Kidney (tissue), 22 donors: ENCODE measurements at places on chromosomes 16 and 17. TPM values are rescaled to one million over a fixed set of nuclear protein-coding genes. Genes with fewer than 3 reads are reported as not detected.

DNA sequence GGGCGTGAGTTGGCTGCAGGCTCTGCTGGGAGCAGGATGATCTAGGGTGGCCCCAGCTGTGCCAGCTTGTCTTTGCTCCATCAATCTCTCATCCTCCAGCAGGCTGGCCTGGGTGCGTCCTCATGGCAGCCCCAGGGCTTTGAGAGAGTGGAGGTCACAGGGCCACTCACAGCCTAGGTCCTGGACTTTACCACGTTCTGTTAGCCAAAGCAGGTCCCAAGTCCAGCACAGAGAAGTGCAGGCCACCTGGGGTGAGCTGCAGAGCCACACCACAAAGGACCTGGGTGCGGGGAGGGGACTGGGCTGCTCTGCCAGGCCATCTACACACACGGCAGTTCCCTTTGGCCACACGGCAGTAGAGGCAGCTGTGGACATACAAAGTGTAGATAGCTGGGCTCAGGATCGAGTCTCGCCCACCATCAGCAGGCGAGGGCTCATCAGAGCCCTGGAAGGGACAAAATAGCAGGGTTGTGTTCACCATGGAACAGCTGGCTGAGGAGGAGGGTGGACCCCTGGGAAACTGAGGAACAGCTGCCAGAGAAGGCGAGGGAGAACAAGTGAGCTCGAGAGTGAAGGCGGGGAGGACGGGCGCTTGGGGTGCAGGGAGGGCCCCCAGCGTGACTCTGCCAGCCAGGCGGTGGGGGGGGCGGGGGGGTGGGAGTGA lies 30.0 kb downstream of the SREBF1 start:
- no peak overlapping the region for H3K27ac ChIP-seq
- no peak for DNase-seq
- H3K36me3 ChIP-seq, result no peaks in the 10 kb centered on the region
- no peak overlapping the region for H3K4me3 ChIP-seq
- peaks cover 2% of the 10 kb centered on the region for H3K4me1 ChIP-seq

DNA sequence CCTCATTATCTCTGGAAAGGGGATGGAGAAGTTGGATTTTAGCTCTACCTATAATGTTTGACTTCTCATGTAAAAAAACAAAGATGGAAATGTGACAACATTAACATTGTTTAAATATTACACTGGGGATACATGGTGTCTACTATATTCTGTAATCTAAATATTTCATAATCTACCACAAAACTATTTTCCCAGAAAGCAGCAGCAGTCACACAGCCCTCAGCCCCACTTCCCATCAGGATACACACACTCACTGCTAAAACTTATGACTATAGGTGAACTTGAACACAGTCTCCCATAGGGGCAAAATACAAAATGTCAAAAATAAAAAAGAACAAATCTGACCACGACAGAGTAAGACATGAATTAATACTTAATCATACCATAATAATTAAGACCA lies 95.7 kb downstream of the KANSL1 start:
- no peak overlapping the region for H3K4me3 ChIP-seq
- H3K36me3 ChIP-seq, result peaks cover 7% of the 10 kb centered on the region
- no peaks in the 10 kb centered on the region for H3K4me1 ChIP-seq
- no peaks in the 10 kb centered on the region for H3K27me3 ChIP-seq

DNA sequence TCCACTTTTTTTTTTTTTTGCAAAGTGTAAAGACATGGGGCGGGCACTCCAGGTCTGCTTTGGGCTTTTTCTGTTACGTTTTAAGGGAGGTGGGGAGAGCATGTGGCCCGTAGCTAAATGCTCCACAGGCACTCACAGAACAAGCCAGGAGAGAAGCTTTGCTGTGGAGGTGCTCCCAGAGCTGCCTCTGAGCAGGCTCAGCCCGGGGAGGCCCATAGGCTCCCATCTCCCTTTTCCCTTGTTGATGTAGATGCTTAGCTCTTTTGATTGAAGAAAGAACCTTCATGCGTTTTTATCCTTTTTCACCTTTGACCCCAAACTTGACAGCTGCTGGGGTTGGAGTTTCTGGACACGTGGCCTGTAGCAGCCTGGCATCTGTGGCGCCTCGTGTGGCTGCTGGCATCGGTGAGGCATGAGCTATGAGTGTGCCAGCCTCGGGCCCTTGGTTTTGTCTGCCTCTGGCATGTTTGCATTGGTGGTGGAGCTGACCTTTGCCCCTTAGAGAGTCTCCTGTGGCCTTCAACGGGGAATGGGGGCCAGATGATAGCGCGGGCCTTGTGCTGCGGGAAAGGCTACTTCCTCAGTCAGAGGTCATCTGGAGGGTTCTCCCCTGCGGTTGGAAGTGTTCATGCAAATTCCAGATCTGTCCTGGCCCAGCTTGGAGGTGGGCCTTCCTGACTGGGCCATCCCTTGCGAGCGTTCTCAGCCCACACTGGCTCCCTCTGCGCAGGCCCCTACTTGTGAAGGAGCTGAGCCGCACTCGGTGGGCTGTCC lies 20.0 kb upstream of the IL17C start:
- H3K27ac ChIP-seq, result no peak overlapping the region
- H3K4me1 ChIP-seq, result no peaks in the 10 kb centered on the region
- no peak for DNase-seq

- H3K4me3 ChIP-seq, result no peak overlapping the region
- H3K27ac ChIP-seq, result no peak overlapping the region
These were observed 16.3 kb upstream of the RFFL start for GRCh38 chr17:35079547-35080423.

DNA sequence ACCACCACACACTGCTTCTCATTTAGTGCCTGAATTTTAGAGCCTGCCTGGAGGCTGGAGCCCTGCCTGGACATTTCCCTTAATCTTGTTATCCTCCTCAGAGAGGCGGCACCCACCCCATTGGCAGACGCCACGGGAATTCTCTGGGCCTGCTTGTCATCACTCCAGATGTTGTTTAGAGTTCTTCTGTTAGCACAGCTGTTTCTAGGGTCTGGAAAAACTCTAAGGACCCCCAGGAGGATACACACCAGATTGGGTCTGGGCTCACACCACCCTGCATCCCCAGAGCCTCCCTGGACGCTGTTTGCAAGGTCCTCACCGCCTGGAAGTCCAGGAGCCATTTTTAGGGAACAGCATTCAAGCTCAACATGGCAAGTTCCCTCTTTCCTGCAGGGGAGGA lies 565 bp upstream of the XAF1 start:
- DNase-seq, result no peak
- H3K36me3 ChIP-seq, result no peaks in the 10 kb centered on the region
- H3K27ac ChIP-seq, result peak overlapping the region; percentile 74
- no peak overlapping the region for H3K4me3 ChIP-seq

GRCh38 chr17:18917506-18918032 lies 34.4 kb upstream of the SLC5A10 start:
- no peaks in the 10 kb centered on the region for H3K4me1 ChIP-seq
- peak; percentile 55 for DNase-seq
- H3K4me3 ChIP-seq, result no peak overlapping the region
- no peaks in the 10 kb centered on the region for H3K27me3 ChIP-seq
- no peak overlapping the region for H3K27ac ChIP-seq

DNA sequence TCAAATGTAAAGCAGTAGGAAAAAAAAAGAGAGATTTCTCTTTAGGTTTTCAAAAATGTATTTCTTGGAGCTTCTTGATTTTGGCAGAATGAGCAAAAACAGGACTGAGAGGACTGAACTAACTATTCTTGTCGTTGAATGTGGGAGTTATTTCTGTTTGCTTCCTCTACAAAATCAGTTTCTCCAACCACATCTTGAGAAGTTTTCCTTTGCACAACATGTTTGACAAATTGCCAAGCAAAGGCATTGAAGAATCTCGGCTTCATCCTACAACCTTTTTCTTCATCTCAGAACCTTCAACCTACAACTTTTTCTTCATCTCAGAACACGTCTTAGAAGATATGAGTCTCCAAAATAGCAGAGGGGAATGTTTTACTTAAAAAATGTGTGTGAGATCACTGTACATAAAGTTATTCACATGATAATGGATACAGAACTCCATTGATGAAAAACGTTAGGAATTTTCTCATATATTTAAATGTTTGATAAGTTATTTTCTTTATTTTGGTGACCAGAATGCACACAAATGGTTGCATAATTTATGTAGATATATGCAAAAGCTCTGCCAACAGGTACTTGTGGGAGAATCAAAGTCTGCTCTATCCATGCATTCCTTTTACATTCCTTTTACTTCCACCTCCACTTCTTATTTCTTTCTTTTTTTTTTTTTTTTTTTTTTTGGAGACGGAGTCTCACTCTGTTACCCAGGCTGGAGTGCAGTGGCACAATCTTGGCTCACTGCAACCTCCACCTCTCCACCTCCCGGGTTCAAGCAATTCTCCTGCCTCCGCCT lies 370.0 kb downstream of the KCNJ2 start:
- no peaks in the 10 kb centered on the region for H3K4me1 ChIP-seq
- no peak for DNase-seq
- H3K27ac ChIP-seq, result no peak overlapping the region
- H3K27me3 ChIP-seq, result no peaks in the 10 kb centered on the region
- no peak overlapping the region for H3K4me3 ChIP-seq
- no peaks in the 10 kb centered on the region for H3K36me3 ChIP-seq

DNA sequence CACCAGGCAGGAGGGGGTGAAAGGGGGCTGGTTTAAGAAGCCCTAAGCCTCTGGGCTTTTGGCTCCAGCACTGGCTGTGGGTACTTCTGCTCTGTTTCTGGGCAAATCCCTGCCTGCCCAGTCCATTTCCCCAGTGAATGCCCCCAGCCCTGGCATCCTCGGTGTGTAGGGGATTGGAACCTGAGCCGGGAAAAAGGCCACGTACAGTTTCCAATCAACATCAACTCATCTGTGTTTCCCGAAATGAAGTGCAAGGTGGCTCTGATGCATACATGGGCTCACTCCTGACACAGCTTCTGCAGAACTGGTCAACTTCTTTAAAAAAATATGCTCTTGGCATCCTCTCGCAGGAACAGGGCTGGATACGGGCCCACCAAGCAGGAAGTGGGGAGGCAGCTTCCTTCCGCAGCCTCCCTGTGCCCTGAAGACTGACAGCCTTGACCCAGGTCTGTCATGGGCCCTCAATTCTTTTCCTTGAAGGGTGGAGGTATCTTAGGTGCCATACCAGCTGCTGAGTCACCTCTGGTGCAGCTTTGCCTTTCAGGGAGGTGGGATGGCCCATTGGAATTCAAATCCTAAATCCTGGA lies 73.3 kb downstream of the N4BP1 start:
- H3K4me3 ChIP-seq, result no peak overlapping the region
- no peaks in the 10 kb centered on the region for H3K27me3 ChIP-seq
- DNase-seq, result no peak
- no peaks in the 10 kb centered on the region for H3K36me3 ChIP-seq
- peak overlapping the region; percentile 56 for H3K27ac ChIP-seq

DNA sequence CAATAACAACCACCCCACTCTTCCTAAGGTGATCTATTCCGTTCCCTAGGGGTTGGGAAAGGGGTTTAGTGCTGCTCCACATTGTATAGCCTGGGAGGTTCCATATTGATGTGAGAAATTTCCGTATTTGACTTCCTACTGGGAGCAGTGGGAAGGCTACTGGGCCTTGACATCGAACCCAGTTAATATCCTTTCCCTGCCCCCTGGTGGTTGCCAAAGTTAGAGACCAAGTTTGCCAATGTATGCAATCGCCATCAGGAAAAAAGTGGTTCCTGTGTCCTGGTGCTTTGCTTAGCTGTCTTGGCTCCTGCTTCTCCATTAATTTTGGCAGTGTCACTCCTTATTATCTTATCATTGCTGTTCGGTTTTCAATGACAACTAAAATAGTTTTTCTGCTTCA lies 914.9 kb downstream of the KCNJ2 start:
- H3K36me3 ChIP-seq, result no peaks in the 10 kb centered on the region
- H3K4me3 ChIP-seq, result no peak overlapping the region
- no peaks in the 10 kb centered on the region for H3K27me3 ChIP-seq
- H3K27ac ChIP-seq, result no peak overlapping the region
- no peaks in the 10 kb centered on the region for H3K4me1 ChIP-seq

GRCh38 chr17:9676820-9677310 lies 31.5 kb downstream of the USP43 start:
- no peaks in the 10 kb centered on the region for H3K4me1 ChIP-seq
- no peak overlapping the region for H3K4me3 ChIP-seq

GRCh38 chr16:47320546-47321310 lies 140.1 kb downstream of the ITFG1 start:
- H3K36me3 ChIP-seq, result no peaks in the 10 kb centered on the region
- H3K27ac ChIP-seq, result no peak overlapping the region
- no peak overlapping the region for H3K4me3 ChIP-seq
- no peaks in the 10 kb centered on the region for H3K27me3 ChIP-seq

DNA sequence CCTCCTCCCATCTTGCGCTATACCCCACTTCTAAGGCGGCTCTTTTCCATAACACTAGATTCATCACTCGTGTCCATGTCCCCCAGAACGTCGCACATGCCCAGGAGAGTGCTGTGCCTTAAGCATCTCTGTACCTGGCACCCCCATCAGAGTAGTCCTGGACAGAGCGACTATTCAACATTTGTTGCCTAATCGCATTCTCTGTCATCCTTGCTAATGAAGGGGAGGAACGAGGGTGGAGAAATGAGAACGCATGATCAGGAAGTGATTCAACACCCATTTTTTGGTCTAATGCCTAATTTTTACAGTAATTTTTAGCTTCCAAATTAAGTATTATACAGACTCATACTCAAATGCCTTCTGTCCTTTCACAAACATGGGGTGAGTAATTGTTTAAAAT lies 53.2 kb downstream of the SLC39A11 start:
- no peaks in the 10 kb centered on the region for H3K4me1 ChIP-seq
- no peaks in the 10 kb centered on the region for H3K36me3 ChIP-seq
- DNase-seq, result no peak
- H3K4me3 ChIP-seq, result no peak overlapping the region
- H3K27me3 ChIP-seq, result no peaks in the 10 kb centered on the region

- no peak overlapping the region for H3K4me3 ChIP-seq
- DNase-seq, result no peak
- H3K36me3 ChIP-seq, result no peaks in the 10 kb centered on the region
- H3K4me1 ChIP-seq, result peaks cover 39% of the 10 kb centered on the region
These were observed 283.1 kb downstream of the SEC14L1 start for GRCh38 chr17:77423589-77424451.

DNA sequence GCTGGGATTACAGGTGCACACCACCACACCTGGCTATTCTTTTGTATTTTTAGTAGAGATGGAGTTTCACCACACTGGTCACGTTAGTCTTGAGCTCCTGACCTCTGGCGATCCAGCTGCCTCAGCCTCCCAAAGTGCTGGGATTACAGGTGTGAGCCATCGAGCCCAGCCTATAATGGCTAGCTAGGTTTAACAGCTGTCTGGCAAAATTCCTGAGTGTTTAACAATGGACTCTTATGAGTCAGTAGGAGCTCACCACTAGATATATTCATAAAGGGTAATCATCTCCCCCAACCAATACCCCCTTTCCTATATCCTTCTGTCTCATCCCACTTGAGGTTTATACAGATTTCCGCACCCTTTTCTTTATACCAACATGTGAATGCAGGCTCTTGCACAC lies 91.5 kb upstream of the CDH13 start:
- no peak for DNase-seq
- no peak overlapping the region for H3K27ac ChIP-seq
- no peaks in the 10 kb centered on the region for H3K4me1 ChIP-seq
- no peaks in the 10 kb centered on the region for H3K27me3 ChIP-seq
- H3K36me3 ChIP-seq, result no peaks in the 10 kb centered on the region

Gene SLC16A6
- polyA plus RNA-seq, result 0.82 TPM

Gene KRT40
- not detected for polyA plus RNA-seq

Gene USP32
- 14.6 TPM for polyA plus RNA-seq

Gene DHX40
- polyA plus RNA-seq, result 23.8 TPM
